ENCODE measurements at places on chromosomes 5 and 9.

DNA sequence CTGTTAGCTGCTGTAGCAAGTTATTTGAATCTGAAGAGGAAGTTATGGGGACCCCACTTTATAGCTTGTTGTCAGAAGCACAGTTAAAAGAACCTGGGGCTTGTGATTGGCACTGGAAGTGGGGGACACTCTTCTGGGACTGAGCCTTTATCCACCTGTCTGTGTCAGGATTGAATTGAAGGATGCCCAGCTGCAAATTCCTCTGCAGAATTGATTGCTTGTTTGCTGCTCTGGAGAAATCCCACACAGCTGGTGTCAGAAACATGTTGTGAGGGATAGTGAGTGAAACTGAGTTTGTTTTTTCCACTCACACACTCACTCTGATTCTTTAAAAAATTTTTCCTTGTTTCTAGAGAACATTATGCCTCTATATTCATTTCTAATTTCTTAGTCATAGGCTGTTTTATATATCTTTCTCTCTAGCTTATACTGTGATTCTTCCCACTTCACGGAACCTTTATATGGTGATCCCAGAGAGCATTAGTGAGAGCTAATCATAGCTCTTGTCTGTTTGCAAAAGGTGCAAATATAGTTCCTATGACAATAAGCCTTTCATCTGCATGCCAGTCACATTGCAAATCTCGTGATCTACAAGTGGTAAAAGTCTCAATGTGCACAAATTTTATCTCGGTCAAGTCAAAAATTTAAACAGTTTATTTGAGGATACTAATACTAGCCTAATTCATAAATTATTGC lies 188.5 kb upstream of the EDIL3 start:
- no peak for DNase-seq

DNA sequence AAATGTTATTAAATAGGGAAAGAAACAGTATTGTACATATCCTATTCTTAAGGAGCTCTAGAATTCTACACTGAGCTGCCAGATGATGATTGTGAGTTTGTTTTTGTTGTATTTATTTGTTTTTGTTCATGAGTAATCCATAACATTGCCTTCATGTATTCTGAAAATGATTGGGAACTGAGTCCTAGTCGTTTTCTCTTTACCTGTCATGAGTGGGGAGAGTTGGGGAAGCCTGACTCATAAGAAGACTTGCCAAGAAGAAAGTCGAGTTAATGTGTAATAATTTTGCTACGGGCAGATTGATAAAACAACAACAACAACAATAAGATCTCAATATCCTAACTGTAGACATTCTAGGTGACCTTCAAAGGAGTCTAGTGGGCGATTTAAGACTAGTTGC lies 103.8 kb downstream of the ANKRD55 start:
- DNase-seq = no peak

- no peak for DNase-seq
Measured at GRCh38 chr5:61697809-61698558, 365.9 kb downstream of the ZSWIM6 start.

GRCh38 chr5:159817262-159818029 lies 98.8 kb upstream of the ADRA1B start:
- no peak for DNase-seq

GRCh38 chr5:78526049-78526525 lies 122.5 kb downstream of the LHFPL2 start:
- DNase-seq = no peak

DNA sequence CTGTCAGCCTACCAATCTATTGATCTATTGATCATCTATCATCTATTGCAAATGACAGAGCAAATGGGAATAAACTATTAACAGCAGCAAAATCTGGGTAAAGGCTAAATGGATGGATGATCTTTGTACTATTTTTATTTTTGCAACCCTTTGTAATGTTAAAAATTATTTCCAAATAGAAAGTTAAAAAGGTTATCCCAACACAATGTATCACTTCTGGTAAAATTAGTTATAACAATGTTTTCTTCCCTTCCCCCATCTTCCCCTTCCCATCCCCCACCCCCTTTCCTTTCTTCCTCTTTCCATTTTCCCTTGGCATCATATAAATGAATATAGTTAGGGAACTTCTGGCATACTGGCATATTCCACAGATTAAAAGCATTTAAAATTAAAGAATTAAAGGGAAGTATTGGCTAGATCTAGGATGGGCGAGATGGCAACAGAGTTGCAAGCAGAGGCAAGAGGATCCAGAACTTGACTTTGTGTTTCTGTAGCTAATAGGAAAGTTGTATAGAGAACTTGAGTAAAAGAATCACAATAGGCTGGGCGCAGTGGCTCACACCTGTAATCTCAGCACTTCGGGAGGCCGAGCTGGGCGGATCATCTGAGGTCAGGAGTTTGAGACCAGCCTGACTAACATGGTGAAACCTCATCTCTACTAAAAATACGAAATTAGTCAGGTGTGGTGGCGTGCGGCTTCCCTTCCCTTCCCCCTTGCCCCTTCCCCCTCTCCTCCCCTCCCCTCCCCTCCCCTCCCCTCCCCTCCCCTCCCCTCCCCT lies 66.6 kb upstream of the TAF11L2 start:
- DNase-seq = no peak

DNA sequence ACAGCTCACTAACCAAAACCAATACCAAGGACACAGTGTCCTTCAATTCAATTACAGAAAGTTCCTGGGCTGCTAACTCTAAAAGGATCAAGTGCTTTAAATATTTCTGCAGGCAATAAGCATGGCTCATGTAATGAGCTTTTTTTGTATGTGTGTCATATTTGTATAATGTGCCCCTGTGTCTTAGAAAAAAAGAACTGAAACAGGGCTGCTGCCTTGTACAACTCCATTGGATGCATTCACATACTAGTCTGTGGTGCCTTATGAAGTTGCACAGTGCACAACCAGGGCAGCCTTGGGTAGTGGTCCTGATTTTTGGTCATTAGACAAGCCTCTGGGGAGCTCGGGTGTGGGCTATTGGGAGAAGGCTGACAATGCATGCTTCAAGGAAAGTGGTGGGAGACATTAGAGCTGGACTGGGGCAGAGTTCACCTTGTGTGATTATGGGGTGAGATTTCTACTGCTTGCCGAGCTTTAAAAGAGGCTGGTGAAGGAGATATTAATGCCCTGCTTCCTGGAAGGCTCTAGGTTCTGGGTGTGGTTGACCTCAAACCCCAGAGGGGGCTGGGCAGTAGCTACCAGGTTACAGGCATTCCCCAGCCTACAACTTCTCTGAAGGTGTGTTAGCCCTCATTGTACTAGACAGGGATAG lies 3.6 kb upstream of the CPEB4 start:
- peak; percentile 57 for DNase-seq

- no peak for DNase-seq
Measured at GRCh38 chr5:149418910-149419531, 39.9 kb upstream of the IL17B start.

DNA sequence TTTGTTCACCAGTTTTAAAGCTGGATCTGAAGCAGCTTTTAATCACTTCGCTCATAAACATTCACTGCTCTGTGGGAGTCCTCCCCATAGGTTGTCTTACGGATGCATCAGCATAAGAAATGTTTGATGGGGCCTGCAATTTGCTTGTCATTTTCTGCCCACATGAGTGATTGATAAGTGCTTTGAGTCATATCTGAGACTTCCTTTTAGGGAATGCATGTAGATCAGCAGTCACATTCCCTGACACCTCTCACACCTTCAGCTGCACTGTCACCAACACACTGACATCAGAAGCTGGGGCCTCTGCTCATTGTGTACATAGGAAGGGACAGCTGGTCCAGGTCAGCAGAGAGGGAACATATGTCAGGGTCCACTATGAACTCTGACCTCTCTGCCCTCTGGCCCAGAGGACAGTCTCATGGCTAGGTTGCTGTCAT lies 84.1 kb upstream of the SPATA31D4 start:
- DNase-seq = no peak

GRCh38 chr9:132411091-132411508 lies 1.1 kb downstream of the CFAP77 start:
- peak; percentile 70 for DNase-seq

DNA sequence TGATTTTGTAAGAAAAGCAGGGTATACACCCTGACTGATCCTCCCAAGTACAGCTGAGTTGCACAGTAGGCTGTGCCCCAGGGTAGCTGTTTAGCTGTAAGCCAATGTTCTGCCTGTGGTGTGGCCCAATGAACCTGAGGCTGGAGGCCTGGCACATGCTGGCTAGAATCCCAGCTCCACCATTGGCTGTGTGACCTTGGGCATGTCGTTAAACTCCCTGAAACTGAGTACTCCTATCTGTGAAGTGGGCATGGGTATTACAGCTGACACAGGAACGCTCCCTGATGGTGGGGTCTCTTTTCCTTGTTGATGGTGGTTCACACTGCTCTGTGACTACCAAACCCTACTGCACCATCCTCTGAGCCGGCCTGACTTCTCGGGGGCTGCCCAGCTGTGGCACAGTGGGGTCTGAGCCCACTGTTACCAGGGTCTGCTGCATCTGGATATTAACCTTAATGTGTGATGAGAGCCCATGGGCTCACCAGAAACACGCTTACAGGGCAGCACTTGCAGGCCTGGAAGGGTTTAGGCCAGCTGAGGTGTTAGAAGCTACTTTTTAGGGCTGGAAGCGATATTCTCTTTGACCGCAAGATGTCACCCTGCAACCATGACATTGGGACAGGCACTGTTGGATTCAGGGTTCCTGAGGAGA lies 7.0 kb upstream of the GADD45G start:
- peak; percentile 38 for DNase-seq

GRCh38 chr9:70205366-70206020 lies 53.3 kb upstream of the SMC5 start:
- no peak for DNase-seq

- DNase-seq = no peak
Measured at GRCh38 chr9:85223506-85224125, 518.1 kb downstream of the AGTPBP1 start.

DNA sequence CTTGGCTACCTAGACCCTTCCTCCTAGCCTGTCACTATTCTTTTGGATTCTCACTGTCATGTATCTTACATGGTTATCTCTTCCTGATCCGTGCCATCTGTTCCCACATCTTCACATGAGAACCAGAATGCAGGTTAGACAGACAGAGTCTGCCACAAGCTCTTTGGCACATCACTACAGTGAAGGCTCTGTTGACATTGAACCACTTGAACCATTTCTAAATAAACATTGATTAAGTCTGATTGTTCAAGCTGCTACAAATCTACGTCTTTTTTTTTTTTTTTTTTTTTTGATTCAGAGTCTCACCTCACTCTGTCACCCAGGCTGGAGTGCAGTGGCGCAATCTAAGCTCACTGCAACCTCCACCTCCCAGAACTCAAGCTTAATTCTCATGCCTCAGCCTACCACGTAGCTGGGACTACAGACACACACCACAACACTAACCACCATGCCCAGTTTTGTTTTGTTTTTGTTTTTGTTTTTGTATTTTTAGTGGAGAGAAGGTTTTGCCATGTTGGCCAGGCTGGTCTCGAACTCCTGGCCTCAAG lies 85.1 kb upstream of the LRRTM2 start:
- no peak for DNase-seq

GRCh38 chr9:76255781-76256455 lies 138.3 kb downstream of the RFK start:
- DNase-seq = no peak

GRCh38 chr9:121322037-121322736 lies 47.9 kb downstream of the STOM start:
- no peak for DNase-seq

DNA sequence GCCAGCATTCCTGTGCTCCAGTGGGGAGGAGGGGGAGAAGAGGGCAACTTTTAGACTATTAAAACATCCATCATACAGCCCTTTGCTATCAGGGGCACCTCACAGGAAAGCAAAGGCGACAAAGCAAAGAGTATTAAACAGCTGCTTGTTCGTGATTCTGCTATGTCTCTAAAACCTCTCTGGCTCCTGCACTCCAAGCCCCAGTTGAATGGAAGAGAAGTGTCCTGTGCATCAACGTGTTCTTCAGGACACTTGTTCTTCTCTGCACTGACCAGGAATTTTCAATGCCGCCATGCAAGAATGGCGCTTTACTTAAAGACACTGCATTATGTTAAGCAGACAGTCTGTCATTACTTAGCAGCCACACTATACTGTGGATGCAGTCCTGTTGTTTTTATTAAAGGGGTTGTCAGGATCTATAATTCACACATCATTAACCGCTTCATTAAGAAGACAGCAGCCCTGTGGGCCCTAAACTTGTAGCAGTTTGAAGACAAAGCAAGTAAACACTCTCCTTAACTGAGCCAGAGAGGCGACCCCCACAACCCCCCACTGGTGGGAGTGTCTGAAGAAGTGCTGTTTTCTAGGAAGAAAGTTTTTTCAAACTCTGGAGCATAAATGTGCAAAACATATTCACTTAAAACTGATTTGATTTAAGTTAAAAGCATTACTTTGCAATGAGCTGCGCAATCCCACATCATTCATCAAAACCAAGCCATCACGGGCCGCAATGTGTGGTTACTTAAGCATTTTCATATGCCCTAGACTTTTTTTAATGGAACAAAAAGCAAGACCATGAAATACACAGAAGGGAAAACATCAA lies 164.5 kb downstream of the ZNF608 start:
- DNase-seq = no peak

GRCh38 chr5:65213921-65214525 lies 267.7 kb downstream of the ADAMTS6 start:
- DNase-seq = no peak
